Psoas muscle (tissue), 8 donors: ENCODE measurements at places on chromosomes 5 and 9. TPM values are rescaled to one million over a fixed set of nuclear protein-coding genes. Genes with fewer than 3 reads are reported as not detected.

Gene LIX1
- total RNA-seq, result not detected

Gene TMEM215
- total RNA-seq, result not detected

Gene SLC36A2
- 14.5 TPM for total RNA-seq

Gene PCA3
- not detected for total RNA-seq

Gene GFPT2
- total RNA-seq, result 4.4 TPM

Gene FLT4
- 3.5 TPM for total RNA-seq

Gene BARHL1
- total RNA-seq, result not detected

Gene NR5A1
- 0.65 TPM for total RNA-seq

Gene HTR4
- total RNA-seq, result 0.24 TPM

Gene MED7
- total RNA-seq, result 11.4 TPM

Gene ARID3C
- total RNA-seq, result not detected

Gene PPP2R2B
- total RNA-seq, result 0.19 TPM
